Activated naive CD8-positive, alpha-beta T cell treated with anti-CD3 and anti-CD28 coated beads, Interleukin-2, amount 50 U/mL, for 16 hours (primary cell): ENCODE measurements at places on chromosomes 12 and 14.

GRCh38 chr14:100305324-100306100 lies 732 bp downstream of the SLC25A29 start:
- DNase-seq: no peak

GRCh38 chr12:52347016-52347415 lies 20.3 kb downstream of the KRT85 start:
- DNase-seq: no peak

- DNase-seq: no peak
Measured at GRCh38 chr12:62435303-62436163, 31.1 kb upstream of the MON2 start.

DNA sequence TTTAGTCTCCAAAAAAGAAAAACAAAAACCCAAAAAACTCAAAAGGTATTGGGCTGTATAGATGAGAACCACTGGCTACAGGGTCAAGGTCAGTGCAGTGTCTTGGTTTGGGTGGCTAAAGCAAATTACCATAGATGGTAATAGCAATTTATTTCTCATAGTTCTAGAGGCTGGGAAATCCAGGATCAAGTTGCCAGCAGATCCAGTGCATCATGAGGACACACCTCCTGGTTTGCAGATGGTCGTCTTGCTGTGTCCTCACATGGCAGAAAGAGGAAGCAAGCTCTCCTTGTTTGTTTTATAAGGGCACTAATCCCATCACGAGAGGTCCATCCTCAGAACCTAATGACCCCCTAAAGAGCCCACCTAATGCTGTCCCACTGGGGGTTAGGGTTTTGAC lies 11.2 kb downstream of the COX14 start:
- no peak for DNase-seq

DNA sequence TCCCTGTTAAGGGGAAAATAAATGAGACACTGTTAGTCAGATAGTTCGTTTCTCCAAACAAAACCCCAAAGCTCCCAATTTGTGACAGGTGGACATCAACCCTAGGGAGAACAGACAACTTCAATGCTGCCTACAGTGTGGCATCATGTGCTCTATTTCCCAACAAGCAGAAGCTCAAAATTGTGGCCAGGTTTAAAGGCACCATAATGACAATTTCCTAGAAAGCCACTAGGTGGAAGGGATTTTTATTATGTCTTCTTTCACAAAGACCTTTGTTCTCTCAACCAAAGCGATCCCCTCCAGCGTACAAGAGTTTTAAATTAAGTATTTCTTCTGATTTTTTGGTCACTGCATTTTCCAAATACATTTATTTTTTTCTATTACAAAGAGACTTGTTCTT lies 88.0 kb upstream of the MBIP start:
- no peak for DNase-seq

DNA sequence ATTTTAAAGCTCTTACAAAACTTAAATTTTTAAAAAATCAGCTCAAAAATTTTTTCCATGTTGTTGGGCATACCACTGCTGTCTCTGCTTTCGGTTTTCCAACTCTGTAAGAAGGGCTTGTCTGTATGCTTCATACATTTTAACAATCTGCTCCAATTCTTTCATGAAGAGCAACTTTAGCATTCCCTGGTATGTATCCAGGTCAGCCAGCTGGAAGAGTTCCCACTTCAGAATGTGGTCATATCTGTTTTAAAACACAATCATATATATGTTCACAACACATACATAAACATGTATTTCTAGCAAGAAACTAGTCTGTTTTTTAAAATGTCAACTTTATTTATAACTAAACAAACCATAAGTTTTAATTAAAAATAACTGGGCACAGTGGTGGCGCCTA lies 33.0 kb downstream of the SAV1 start:
- no peak for DNase-seq
